NCI-H1436 treated with DMSO at 0.1 percent for 48 hours (cell line): ENCODE measurements at places on chromosomes 7 and 10.

- no peak for DNase-seq
Measured at GRCh38 chr10:71424496-71425194, 27.9 kb downstream of the CDH23 start.

DNA sequence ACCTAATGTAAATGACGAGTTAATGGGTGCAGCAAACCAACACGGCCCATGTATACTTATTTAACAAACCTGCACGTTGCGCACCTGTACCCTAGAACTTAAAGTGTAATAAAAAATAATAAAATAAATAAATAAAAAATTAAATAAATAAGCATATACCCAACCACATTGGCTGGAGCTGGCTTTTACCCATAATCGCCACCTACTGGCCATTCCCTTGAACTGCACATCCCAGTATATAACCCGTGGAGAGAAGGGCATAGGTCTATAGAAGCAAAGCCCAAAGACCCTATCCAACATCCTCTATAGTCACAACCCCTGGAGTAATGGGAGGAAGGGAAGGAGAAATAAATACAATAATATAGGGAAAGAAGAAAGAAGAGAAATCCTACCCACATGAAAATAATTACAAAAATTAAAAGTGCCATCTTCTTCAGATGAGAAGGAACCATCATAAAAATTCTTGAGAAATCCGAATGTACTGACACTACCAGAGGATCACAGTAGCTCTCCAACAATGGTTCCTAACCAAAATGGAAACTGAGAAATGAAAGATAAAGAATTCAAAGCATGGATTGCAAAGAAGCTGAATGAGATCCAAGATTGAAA, 65.6 kb downstream of the TWIST1 start:
- no peak for DNase-seq

DNA sequence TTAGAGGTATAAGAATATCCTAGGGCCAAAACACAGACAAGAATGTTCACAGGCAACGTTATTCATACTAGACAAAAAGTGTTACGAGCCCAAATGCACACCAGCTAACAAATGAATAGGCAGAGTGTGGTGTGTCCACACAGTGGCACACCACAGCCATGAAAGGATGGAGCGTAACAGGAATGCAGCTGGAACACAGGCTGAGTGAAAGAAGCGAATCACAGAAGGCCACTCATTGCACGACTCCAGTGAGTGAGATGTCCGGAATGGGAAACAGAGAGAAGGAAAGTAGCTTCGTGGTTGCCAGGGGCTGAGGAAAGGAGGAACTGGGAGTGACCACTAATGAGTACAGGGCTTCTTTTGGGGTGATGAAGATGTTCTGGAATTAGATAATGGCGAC, 198.8 kb downstream of the TNS3 start:
- DNase-seq = no peak

DNA sequence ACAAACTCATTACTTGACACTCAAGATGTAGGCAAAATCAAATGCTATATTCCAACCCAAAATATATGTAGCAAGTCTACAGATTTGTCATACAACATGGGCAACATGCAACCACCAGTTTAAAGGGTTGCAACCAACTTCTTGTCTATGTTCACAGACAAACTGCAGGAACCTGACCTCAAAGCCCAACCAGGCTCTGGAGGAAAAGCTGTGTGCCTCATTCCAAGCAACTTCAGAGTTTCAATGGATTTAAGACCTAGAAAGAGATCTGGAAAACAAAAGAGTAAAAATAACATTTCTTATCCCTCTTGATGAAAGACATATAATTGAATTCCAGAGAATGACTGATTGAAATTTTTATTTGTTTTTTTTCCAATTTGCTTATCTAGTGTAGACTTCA, 300.5 kb upstream of the ETV1 start:
- DNase-seq = no peak

DNA sequence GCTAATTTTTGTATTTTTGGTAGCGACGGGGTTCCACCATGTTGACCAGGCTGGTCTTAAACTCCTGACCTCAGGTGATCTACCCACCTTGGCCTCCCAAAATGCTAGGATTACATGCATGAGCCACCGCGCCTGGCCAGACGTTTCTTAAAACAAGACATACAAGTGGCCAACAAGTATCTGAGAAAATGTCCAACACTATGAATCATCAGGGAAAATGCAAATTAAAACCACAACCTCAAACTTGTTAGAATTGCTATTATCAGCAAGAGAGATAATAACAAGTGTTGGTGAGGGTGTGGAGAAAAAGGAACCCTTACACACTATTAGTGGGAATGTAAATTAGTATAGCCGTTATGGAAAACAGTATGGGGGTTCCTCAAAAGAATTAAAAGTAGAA, 148.6 kb downstream of the SUGCT start:
- no peak for DNase-seq

DNA sequence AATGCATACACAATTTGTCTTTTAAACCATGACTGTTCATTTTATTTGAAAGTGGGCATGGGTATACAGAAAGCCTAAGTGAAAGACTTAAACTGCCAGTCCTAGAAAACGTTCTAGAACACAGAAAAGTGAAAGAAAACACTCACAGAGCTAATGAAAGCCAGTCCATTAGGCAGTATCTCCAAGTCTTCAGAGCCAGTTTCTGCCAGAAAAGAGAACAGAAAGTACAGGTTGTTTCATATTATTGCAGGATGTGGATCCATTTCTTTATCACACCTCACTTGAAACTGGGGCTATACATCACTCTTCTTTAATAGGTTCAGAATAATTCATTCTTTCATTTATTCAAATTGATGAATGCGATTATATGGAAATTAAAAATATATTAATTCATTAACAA, 7.7 kb downstream of the PON1 start:
- no peak for DNase-seq

GRCh38 chr7:6606866-6607583, 8.4 kb upstream of the ZNF853 start:
- no peak for DNase-seq

DNA sequence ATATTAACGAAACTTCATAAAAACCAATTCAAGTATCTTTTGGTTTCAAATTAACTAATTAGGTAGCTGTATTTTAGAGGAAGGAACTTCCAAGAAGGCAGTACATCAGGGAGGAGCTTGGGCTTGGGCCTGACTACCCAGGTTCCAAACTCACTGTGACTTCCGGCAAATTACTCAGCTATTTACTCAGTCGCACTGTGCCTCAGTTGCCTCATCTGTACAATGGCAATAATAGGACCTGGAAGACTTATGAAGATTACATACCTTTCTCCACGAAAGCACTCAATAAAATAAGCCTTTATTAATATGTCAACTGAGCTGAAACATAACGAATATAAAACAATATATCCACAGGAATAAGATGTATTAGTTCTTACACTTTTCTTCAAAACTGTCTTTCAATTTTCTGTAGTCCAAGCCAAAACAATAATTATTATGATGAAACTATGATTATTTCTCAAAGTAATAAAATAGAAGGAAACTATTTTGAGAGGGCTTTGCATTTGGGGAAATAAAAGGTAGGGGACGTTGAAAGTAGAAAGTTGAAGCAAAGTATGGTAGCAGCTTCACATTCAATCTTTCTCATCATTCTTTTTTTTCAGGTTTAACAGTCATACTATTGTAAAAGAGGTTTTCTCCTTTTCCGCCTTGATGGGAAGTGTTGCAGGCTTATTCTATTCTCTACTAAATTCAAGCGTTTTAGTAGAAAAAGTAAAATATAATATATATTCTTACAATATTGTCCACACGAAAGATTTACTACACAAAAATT, 10.5 kb upstream of the EBLN1 start:
- no peak for DNase-seq

DNA sequence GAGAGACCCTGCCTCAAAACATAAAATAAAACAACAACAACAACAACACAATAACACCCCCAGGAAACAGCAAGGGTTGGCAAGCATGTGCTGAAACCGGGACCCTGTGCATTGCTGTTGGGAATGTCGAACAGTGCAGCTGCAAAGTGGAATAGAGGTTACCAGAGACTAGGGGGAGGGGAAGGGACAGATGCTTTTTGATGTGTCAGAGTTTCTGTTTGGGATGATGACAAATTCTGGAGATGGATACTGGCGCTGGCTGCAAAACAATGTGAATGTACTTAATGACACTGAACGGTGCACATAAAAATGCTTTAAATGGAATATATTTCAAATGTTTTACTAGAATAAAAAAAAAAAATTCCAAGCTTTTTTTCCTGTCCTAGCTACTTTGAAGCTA, 241.8 kb downstream of the TEX36 start:
- DNase-seq = no peak

GRCh38 chr10:3516234-3516922, 268.6 kb downstream of the KLF6 start:
- DNase-seq = no peak

- DNase-seq = no peak
Measured at GRCh38 chr10:22503315-22504088, 158.2 kb downstream of the SPAG6 start.

- DNase-seq = no peak
Measured at GRCh38 chr7:101896941-101897340, 79.5 kb downstream of the CUX1 start.

GRCh38 chr7:27073076-27073475, 22.7 kb downstream of the HOXA1 start:
- no peak for DNase-seq

- no peak for DNase-seq
Measured at GRCh38 chr10:50544857-50545429, 78.8 kb downstream of the SGMS1 start.

DNA sequence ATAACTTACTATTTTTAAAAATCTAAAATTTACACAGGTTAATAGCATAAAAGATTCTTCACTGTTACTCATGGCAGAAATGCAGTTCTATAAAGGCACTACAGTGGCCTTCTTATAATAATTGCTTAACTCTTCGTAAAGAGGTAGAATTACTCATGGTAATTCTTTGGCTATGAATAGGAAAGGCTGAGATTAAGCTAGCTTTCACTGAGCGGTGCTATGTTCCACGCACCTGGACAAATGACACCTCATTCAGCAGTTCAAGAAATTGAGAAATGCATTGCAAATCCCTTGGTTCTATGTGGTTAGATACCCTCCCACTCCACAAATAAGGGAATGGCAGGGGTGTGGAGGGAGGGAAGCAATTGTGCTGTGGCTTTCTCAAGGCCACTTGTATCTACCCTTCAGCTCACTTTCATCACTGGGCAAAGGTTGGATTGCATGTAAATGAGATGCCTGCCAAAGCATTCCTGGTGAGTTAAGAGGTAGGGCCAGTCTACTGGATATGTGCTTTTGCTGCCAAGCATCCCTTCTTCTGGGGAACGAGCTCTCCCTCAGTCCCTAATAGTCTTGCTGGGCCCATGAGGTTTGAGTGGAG, 210.9 kb downstream of the TEX36 start:
- no peak for DNase-seq

DNA sequence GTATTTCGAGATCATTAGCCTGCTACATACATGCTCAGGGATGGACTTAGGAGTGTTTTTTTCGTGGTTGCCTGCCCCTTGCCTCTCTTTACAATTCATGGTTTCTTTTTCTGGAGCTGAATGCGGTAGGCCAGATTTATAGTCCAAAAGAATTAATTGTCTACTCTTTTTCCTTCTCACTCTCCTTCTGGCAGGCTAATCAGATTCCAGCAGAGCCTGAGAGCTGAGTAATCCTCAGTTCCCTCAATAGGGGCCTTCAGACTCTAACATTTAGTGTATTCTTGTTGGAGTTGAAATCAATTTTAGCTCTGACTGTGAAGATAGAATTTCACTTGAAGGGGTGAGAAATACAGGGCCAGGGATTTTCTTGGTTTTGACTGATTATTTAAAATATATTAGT, 16.4 kb downstream of the SORCS3 start:
- DNase-seq = no peak

DNA sequence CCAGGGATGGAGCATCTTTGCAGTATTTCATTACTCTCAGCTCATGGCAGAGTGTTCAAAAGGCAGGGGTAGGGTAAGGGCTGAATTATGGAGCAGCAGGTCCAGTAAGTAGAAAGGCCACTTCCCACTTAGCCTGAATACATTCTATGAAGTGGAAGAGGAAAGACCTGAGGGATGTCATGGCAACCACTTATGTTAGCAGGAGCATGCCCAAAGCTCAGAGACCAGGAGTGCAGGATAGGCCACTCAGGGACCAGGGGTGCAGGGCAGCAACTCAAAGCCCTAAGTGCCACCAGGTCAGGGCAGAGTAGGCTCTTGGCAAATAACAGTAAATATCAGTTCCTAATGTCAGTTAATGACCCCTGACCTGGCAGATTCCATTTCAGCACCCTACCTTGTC, 3.6 kb downstream of the SRI start:
- DNase-seq = no peak

GRCh38 chr10:113493195-113493594, 59.7 kb upstream of the HABP2 start:
- DNase-seq = no peak
